ENCODE measurements at places on chromosomes 3 and 15. TPM values are rescaled to one million over a fixed set of nuclear protein-coding genes. Genes with fewer than 3 reads are reported as not detected.
A peak's percentile ranks its signal among the peaks of the same experiment; 100 is the strongest.

The HTR3E gene
- not detected for total RNA-seq

GRCh38 chr3:38641461-38642110, 7.9 kb downstream of the SCN5A start:
- DNase-seq: no peak

DNA sequence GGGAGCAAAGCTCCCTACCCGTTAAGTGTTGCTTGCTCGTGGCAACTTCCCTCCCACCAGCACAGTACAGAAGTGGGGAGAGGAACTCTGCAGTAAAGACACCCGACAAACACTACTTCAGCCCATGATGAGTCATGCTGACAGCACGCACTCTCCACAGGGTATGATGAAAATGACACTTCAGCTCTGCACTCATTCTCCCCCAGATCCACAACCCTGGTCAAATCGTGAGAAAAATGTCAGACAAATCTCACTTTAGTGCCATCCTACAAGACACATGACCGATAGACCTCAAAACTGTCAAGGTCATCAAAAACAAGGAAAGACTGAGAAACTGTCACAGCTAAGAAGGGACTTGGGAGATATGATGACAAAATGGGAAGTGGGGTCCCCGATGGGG, 278.9 kb downstream of the OCA2 start:
- no peak for DNase-seq

DNA sequence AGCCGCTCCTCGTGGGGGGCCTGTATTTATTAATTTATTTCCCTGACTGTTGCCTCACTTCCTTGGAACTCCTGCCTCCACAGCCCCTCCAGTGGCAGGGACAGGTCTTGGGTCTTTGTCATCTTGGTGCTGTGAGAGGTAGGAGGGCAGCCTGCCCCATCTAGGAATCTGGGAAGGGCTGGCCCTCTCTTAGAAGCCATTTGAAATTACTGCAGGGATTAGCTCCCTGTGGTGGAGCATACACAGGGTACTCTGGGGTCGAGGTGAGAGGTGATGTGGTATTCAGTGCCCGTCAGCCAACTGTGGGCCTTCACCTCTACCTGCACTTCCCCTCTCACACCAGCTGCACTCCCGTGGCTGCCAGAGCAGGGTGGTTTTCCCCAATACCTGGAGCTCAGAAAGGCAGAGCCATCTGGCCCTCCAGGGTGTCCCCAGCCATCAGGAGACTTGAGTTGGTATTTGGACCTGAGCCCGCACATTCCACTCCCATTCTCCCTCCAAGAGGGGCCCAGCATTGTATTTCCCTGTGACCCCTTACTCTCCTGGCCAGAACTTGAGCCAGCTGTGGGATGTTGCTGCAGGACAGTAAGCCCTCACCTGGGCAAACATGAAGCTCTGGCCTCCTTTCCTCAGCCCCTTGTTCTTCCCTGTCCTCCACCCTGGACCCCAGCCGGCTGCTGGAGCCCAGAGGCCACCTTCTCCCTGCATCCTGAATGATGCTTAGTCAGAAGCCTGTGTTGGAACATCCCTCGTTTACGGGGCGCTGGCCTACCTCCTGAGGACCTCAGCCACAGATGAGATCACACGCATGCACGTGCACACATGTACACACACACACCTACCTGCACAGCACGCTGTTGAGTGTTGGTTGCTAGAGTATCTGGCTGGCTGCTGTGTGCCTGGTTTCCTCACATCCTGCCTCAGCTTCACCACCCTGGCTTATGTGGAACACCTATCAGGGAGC, 2.0 kb upstream of the JMJD7 start:
- no peak for DNase-seq

DNA sequence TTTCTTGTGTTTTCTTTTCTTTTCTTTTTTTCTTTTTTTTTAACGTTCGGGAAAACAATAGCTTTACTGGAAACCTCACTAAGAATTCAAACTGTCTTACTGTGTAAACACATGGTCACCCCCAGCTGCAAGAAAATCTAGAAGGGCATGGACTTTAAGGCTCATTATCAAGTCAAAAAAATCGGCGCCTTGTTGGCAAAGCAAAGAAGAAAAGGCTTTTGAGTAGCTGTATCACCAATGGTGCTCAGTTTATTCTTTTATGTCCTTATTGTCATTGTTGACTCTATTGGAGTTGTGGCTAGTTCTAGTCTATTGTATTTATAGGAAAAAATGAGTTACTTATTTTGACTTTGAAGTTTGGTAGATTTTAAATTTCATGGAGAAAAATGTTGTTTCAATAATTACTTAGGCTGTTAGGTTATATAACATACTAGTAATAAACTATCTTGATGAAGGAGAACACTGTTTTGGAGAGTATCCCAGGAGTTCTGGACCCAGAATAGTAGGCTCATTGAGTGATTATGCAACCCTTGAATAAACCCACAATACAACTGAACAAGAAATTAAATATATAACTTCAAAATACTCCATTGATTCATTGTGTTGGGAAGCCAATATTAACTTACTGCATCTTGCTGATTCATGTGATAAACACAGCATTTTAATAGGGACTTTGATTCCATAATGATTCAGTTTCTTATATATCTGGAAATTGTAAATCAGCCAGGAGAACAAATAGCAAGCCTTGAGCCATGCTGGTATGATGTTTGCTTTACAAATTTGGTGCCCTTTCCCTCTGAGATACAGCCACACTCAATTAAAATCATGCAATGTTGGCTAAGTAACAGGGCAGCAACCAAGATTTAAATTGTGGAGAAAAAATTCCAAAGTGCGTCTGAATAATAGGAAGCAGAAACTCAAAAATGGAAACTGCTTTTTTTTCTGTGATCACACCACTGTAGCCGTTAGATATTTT, 27.8 kb upstream of the GOLIM4 start:
- DNase-seq: no peak

GRCh38 chr3:151037746-151038477, 47.6 kb upstream of the MED12L start:
- peak; percentile 44 for DNase-seq

DNA sequence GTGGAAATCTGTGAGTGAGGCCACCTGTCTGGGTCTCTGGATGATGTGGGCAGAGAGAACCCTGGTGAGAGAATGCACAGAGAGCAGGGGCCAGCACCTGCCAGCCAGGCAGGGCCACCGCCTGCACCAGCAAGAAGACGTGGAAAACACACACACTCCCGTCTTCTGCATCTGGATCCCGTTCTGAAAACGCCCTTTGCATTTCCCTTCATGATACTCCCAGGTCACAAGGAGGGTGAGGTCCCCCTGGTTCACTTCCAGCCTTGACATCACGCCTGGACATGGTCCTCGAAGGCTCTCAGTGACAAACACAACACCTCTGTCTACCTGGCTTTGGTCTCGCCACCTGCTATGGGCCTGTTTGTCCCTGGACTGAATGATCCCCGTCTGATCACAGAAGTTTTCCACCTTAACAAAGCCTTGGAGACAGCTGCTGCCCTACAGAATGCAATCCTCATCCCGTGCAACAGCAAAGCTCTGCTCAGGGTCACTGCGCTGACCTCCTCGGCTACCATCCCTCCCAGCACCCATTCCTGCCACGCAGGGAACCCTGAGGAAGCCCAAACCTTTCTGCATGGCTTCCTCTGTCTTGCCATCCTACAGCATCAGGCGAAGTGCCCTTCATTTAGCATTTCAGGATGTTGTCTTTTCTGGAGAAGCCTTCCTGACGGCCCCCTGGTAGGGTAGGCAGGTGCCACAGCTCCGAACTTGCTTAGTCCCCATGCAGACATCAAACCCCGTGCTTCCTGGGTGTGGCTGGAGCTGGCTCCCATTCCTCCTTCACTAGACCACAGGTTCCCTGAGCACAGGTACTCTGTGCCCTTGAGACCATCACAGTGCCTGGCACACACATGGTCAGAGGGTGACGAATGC, 122.5 kb downstream of the ATP10A start:
- DNase-seq: no peak

- DNase-seq: no peak
Observed at GRCh38 chr3:29382409-29382808, 101.5 kb downstream of the RBMS3 start.

GRCh38 chr3:150237490-150237889, 170.6 kb upstream of the TSC22D2 start:
- no peak for DNase-seq

All from ureter (tissue), 1 donor.